ENCODE measurements at places on chromosomes 2 and 18.

- no peak for DNase-seq
Observed at GRCh38 chr2:37645836-37646235, 25.6 kb downstream of the CDC42EP3 start.

GRCh38 chr2:226791056-226791486 lies 8.5 kb downstream of the IRS1 start:
- no peak for DNase-seq

DNA sequence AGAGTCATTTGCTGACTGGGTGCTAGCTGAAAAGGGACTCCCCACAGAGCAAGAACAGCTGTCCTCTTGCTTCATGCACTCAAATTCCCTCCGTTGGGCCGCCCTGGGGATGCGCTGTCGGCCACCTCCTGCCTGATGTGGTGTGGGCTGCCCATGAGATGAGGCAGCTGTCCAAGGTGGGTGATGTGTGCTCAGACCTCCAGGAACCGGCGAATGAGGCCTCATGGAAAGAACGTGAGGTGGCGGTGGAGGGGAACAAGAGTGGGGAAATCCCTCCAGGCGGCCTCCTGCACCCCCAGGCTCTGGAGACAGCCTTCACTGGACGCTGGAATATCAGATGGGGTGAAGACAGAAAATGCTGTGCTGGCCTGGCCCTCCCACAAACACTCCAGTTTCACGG lies 79.8 kb downstream of the LONRF2 start:
- DNase-seq: no peak

- DNase-seq: no peak
Observed at GRCh38 chr2:161017780-161018470, 142.3 kb upstream of the TANK start.

DNA sequence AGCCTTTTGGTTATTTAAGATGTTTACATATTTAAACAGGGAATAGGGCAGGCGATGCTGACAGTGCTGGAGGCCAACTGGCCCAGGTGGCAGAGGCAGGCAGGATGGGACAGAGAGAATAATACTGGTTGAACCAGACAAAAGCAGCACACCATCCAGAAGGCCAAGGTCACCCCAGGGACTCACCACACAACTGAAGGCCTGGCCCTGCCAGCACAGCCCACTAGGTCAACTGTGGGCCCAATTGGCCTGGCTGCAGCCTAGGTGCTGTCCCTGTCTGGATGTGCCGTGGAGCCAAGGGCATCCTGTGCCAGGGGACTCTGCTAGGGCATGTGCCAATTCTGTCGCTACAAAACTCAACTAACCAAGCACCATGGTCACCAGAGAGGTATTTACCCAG lies 69.2 kb downstream of the RNF152 start:
- no peak for DNase-seq
